Right renal pelvis (tissue), 4 donors: ENCODE measurements at places on chromosomes 7 and 10. TPM values are rescaled to one million over a fixed set of nuclear protein-coding genes. Genes with fewer than 3 reads are reported as not detected.
A peak's percentile ranks its signal among the peaks of the same experiment; 100 is the strongest.

The PYROXD2 gene
- polyA plus RNA-seq, result 13.3 TPM

DNA sequence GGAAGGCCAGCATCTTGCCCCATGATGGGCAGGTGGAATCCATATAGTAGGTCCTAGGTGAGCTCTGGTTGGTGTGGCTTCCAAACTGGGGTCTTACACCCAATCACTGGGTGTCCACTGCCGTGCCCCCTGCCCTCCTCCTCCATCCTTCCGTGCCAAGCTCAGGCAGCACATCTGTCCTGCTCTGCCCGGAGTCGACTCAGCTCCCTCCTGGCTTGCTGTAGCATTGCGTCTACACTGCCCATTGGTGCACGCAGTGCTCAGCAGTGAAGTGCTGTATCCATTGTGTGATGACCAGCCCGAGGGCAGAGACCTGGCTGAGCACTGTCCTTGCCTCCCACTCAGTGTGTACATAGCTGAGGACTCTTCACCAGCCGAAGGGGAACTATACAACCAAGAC is 148.4 kb downstream of the ADAM12 start:
- DNase-seq, result no peak

- DNase-seq, result no peak
Observed at GRCh38 chr10:43902842-43903241, 254.2 kb upstream of the ZNF32 start.

- no peak for DNase-seq
Observed at GRCh38 chr10:95260397-95260881, 30.4 kb downstream of the PDLIM1 start.

DNA sequence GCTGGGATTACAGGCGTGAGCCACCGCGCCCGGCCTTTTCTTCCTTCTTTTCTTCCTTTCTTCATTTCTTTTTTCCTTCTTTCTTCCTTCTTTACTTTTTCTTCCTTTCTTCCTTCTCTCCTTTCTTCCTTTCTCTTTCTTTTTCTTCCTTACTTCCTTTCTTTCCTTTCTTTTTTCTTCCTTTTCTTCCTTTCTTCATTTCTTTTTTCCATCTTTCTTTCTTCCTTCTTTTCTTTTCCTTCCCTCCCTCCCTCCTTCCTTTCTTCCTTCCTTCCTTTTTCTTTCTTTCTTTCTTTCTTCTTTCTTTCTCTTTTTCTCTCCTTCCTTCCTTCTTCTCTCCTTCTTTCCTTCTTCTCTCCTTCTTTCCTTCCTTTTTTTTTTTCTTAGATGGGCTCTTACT is 47.0 kb upstream of the CUX1 start:
- DNase-seq, result no peak

- no peak for DNase-seq
Observed at GRCh38 chr10:114412907-114413797, 8.8 kb upstream of the AFAP1L2 start.

The ADRB1 gene
- 0.09 TPM for polyA plus RNA-seq

GRCh38 chr10:27622596-27622995 is 118.5 kb downstream of the RAB18 start:
- no peak for DNase-seq

GRCh38 chr10:124736491-124737136 is 7.6 kb downstream of the FAM53B start:
- no peak for DNase-seq

DNA sequence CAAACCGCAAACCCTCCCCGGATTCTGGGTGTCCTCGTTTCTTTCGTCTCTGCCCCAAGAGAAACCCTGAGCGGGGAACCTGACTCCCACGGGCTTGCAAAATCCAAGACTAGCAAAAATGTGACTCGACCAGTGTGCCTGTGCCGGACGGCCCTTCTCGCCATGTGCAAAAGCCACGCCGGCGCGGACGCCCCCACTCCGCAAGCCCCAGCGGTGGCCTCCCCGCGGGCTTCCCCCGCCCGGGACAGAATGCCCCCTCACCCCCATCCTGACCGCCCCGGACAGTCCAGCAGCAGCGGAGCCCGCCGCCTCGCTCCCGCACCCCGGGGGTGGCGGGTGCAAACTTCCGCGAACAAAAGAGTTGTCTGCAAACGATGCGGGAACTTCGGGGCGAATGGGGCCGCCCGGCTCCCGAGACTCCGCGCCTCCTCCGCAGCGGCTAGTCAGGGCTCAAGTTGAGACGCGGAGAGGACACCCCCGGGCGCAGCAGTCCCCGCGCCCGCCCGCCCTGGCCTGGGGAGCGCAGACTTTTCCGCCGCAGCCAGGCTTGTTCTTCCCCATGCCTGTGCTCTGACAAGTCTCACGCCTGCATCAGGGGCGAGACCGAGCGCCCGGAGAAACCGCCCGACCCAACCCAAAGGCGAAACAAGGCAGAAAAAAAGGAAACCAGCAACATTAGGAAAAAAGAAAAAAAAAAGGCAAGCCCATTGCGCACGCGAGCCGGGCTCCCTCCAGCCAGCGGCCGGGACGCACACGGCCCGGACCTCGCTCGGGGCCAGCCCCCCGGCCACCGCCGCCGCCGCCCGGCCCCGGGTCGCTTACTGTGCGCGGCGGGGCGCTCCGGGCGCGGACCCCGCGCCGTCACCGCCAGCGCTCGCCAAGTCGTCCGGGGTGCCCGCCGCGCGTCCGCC is 732 bp downstream of the FAM53B start:
- no peak for DNase-seq

DNA sequence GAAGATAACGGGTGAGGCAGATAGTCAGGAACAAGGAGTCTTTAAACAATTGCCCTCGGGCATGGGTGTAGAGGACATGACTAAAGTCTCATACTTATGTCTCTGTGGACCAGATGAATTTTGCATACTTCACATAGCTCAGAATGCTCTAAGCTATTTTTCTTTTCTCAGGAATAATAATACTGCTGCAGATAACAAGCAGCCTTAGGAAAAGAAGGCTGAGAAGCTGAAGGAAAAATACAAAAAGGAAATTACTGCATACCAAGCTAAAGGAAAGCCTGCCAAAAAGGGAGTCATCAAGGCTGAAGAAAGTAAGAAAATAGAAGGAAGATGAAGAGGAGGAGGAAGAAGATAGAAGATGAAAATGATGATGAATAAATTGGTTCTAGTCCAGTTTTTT is 13.4 kb upstream of the ERCC6 start:
- no peak for DNase-seq

- DNase-seq, result no peak
Observed at GRCh38 chr10:60760711-60761210, 17.5 kb upstream of the CDK1 start.

The UMAD1 gene
- polyA plus RNA-seq, result 20.3 TPM

DNA sequence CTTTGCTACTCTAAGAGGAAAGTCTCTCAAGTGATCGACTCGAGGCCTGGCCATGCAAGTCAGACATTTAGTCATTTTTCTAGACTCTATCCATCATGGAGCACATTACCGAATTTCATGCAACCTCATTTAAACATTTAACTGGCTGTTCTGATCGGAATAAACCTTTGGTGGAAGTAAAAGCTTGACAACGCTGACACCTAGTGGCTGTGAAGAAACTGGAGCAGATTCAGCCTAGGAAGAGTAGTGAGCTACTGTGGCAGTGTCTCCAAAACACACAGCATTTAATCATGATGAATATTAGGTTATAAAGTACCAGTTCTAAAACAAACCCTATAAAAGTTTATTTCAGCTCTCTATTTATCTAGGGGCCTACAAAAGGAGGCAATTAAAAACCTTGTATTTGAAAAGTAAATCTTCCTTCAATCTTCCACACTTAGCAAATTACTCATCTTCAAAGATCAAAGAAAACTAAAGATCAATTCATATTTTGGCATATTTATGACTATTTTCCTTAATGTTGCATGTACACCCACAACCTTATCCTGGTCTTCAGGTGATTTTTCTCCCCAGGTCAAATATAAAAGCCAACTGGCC is 175.0 kb downstream of the CTNNA3 start:
- DNase-seq, result peak; percentile 58
